ENCODE measurements at places on chromosomes 1 and 21.

DNA sequence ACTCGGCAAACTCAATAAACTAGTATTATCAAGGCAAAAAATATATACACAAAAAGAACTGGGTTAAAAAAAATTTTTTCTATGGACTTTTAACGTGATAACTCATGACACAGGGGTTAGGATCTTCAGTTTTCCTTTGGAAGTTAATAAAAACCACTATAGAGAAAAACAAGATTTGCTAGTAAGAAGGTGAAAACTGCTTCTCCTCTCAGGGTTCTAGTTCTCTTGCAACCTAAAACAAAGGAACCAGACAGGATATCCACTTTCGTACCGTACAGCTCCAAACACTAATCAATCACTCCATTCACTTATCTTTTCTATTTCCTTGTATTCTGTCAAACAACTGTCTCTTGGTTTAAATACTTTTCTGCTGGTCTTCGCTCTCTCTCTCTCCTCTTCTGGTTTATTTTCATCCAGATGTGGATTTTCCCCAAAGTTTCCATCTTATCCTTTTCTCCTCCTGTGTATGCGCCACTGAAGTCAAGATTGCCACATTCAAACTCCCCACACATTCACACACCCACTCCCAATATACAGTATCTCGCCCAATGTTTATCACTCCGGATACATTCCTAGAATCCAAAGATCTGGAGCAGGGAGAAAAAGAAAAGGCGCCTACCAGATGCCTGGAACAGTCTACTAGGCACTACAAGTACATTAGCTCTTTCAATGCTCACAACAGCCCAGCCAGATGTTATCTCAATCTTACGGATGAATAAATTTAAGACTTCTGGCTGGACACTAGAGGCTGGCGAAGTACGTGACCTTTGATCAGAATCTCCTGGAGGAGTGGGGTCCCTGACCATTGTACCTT is 775 bp upstream of the PRPF38B start:
- no peak for DNase-seq

DNA sequence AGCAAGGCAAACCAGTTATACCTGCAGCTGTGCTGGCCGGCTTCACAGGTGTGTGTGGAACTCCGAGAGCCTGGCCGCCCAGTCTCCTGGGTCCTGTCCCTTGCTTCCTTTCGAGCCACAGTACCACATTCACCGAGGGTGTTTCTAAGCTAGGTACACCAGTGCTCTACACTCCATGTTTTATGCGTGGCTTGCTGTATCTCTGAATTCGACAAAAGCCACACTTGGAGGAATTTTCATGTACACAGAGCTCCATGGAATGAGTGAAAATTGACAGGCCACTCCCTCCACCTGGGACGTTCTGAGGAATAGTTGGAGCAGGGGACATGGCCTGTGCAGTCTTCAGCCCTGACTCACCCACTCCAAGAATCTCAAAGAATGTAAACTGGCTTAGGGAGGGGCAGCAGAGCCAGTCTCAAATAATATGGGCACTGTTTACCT is 14.0 kb downstream of the ETS2 start:
- DNase-seq = no peak

DNA sequence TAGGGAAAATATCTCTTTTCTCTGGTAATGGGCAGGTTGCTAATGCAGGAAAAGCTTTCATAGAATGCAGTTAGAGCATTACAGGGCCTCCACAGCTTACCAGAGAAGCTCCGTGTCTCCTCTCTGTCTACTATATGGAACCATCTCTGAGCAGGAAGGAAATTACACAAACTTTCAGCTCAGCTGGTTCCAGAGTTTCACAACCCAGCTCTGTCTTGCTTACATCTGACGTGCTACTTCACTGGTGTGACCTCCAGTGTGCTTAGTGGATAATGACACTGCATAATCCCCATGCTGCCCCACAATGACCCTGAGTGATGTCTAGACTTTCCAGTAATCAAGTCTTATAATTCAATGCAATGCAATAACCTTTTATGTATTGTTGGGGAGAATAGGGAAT is 4.3 kb upstream of the FGGY start:
- DNase-seq = no peak

- no peak for DNase-seq
Observed at GRCh38 chr1:108913105-108913948, 36.5 kb downstream of the GPSM2 start.

DNA sequence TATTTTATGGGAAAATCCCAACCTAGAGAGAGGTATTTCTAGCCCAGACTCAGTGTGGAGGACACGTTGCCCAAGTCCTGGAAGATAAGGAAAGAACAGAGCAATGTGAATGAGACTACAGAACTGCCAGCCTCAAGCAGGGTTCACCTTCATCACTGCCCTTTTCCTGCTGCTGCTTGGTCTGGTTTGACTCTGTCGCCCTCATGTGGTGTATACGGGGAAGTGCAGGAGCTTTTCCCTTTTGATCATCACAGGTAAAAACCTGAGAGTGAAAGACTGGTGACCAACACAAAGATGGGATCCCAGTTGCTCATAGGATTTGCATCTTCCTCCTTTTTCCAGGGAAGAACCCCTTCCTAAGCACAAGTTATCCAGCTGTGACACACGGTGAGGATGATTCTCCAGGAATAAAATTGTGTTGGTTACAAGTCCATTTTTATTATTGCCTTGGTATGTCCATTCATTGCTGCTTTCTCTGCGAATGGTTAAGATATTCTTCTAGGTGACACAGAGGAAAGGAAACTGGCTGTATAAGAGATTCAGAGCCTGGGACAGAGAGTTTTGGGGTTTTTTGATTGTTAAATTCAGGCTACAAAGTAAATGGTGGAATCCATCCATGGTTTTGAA is 89.5 kb upstream of the CD53 start:
- peak; percentile 51 for DNase-seq

DNA sequence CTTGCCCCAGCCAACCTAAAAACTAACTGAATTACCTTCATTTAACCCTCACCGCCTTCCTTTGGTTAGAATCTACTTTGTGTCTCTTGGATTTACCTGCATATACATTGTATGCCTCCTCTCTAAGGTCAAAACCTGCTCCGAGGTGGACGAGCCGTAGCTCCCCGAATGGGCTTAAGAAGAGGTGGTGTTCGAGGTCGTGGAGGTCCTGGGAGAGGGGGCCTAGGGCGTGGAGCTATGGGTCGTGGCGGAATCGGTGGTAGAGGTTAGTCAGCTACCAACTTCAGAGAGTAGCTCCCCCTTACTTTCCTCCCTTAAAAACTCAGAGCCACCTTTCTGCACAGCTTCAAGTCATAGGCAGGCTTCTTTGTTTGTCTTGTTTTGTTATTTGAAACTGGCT is 9.2 kb downstream of the CHTOP start:
- DNase-seq = no peak

DNA sequence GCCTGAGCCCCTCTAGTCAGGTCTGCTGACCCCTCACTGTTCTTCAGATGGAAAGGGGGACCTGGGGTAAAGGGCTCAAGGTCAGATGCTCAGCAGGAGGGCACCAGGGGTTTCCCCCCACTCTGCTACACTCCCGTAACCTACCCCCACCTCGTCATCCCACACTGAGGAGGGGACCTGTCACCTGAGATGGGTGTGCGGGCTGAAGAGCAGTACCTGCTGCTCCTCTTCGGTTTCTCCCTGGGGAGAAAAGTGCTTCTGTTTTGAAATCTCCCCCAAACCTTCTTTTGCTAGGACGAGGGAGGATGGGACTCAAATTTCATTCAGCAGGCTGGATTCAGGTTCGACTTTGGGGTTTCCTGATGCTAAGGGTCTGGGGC is 65.2 kb downstream of the SYT2 start:
- DNase-seq = no peak

GRCh38 chr1:110612060-110612745 is 6.0 kb upstream of the KCNA2 start:
- no peak for DNase-seq
